ENCODE measurements at places on chromosomes 5 and 9.

DNA sequence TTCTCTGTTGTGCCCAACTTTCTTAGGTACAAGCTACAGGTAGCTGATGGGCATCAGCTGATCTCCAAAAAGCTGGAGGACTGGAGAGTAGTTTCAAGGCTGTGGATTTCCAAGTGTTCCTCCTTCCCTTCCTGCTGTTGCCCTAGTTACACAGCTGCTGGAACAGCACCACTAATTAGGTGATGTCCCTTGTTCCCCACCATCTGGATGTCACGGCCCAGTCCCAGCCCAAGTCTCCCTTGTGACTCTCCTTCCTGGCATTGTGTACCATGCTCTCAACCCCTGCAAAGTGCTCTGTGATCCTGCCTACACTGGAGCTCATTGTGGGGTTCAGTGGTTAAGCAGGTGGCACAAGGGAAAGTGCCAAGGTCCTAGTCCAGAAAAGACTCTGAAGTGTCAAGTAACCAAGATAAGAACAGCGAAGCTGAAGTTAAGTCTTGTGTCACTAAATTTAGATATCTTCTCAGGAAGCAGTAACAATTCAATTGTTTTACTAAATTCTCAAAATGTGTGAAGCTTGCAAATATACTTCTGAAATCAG is 604.5 kb downstream of the ISL1 start:
- H3K36me3 ChIP-seq: no peaks in the 10 kb centered on the region
- no peaks in the 10 kb centered on the region for H3K27me3 ChIP-seq
- no peak for DNase-seq
- no peak overlapping the region for H3K4me3 ChIP-seq
- no peak overlapping the region for H3K27ac ChIP-seq

DNA sequence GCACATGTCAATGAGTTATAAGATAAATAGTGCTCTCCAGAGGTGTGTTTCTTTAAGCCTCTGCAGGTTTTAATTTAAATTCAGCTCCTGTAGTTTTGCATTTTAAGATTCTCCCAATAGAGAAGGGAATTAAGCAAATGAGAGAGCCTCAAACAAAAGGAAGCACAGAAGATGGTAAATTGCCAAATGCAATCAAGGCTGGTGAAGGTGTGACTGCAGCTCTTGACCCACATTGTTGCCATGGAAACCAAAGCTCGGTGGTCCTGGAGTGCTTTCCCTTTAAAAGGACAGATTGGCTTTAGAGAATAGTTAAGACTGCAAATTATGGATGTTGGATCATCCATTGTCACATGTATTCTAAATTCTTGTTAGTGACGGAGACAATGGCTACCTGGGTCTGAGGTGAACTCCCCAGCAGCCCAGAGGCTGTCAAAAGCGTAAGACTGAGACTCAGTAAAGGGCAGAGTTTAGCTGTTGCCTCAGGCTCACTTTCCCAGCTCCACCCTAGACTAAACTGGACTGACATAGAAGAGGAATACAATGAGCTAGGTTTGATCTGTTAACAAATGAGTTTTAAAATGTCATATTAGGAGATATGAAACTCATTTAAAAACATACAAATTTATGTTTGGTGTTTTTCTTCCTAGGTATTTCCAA is 12.3 kb downstream of the GAPT start:
- DNase-seq: no peak
- peaks cover 6% of the 10 kb centered on the region for H3K27me3 ChIP-seq
- peaks cover 4% of the 10 kb centered on the region for H3K4me1 ChIP-seq
- H3K36me3 ChIP-seq: no peaks in the 10 kb centered on the region
- no peak overlapping the region for H3K4me3 ChIP-seq
- H3K27ac ChIP-seq: no peak overlapping the region

GRCh38 chr9:83432104-83432627 is 106.0 kb downstream of the FRMD3 start:
- H3K4me3 ChIP-seq: no peak overlapping the region
- H3K27ac ChIP-seq: no peak overlapping the region
- H3K27me3 ChIP-seq: peaks cover 1% of the 10 kb centered on the region
- DNase-seq: no peak
- no peaks in the 10 kb centered on the region for H3K36me3 ChIP-seq

DNA sequence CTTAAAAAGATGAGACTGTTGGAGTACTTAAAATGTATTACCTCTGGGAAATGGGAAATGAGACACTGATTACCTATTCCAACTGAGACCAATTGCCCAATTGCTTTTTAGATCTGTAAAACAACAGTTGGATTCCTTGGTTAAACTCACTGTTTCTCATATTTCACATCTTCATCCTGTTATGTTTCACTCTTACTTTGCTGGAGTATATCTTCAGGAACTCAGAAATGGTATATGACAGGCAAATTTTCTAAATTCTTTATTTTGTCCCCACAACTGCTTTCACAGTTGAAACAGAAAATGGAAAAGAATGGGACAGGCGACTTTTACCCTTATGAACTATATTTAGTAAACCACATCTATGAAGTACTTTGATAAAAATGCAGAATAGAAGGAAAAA is 8.7 kb upstream of the CETN3 start:
- no peaks in the 10 kb centered on the region for H3K36me3 ChIP-seq
- no peaks in the 10 kb centered on the region for H3K4me1 ChIP-seq
- no peak for DNase-seq
- H3K4me3 ChIP-seq: no peak overlapping the region
- H3K27me3 ChIP-seq: peaks cover 16% of the 10 kb centered on the region
- H3K27ac ChIP-seq: no peak overlapping the region

DNA sequence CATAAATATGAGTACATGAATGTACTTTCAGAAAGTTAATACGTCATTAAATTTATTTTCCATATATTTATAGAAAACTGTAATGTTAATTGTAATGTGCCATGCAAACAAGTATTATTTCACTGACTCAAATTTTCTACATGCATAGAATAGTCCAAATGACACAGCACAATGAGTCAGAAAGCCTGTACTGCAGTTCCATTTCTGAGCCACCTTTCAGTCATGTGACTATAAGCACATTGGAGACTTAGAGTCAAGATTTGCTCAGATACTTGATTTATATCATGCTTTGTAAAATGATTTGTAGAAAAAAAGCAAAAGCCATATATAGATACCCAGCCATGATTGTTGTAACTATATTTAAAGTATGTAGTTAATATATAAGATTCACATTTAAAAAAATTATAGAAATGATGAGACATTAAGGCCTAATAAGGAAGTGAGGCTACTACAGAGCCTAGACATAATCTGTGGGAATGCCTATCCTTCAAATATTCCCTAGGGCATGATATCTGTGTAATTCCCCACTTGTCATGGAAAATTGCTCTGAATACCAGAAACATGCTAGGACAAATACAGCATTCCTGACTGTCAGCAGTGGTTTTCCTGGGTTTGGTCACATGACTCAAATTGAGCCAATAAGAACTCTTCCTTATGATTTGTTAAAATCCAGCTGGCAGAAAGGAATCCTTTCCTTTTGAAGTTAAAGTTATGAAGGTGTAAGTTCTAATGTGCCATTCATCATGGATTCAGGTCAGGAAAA is 50.0 kb downstream of the PTPRD start:
- no peak overlapping the region for H3K4me3 ChIP-seq
- H3K36me3 ChIP-seq: no peaks in the 10 kb centered on the region
- H3K4me1 ChIP-seq: no peaks in the 10 kb centered on the region
- no peaks in the 10 kb centered on the region for H3K27me3 ChIP-seq
- DNase-seq: no peak

GRCh38 chr5:71475788-71476384 is 20.4 kb downstream of the BDP1 start:
- no peak overlapping the region for H3K27ac ChIP-seq
- no peak overlapping the region for H3K4me3 ChIP-seq
- H3K36me3 ChIP-seq: peaks cover 32% of the 10 kb centered on the region
- no peaks in the 10 kb centered on the region for H3K4me1 ChIP-seq

Data from activated CD4-positive, alpha-beta memory T cell treated with anti-CD3 and anti-CD28 coated beads, Interleukin-2, amount 10 ng/mL, durations not matched to agents 7 days and 5 days (primary cell).